Stimulated activated CD8-positive, alpha-beta memory T cell treated with anti-CD3 and anti-CD28 coated beads, Interleukin-7, amount 100 ng/mL, for 48 hours (primary cell): ENCODE measurements at places on chromosomes 3 and 15.

- no peak for DNase-seq
These were observed 68.4 kb upstream of the NR2F2 start for GRCh38 chr15:96262097-96262496.

DNA sequence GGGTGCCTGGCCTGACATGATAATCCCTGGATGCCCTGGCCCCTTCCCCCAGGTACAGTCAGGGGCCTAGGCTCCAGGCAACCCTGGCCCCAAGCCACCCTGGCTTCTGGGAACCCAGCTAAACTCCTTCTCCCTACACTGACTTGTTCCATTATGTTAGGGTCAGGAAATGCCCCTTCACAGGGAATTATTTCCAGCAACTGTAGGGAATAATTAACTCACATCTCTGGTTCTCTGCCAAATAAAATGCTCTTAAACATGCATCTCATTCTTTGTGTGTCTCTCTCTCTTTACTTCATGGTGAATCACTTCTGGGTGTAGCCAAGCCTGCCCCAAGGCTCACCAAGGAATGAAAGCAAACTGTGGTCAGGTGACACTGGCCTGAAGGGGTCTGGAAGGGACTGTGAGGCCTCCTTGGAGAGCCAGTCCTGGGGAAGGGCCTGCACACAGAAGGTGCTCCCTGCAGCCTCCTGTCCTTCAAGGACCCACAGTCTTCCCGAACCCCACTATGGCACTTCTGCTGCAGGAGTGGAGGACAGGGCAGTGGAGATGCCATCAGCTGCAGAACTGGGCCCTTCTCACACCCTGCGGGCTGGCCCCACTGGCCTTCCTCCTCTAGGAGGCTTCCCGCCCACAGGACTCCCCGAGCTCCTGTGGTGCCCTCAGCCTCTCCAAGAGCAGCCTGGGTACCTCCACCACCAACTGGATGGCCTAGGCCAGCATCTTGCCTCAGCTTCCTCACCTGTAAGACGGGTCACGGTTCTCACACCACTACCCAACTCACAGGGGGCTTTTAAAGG is 17.6 kb downstream of the TKT start:
- DNase-seq = no peak

- no peak for DNase-seq
These were observed 34.7 kb downstream of the POLG start for GRCh38 chr15:89299896-89300295.

- DNase-seq = no peak
These were observed 125.0 kb downstream of the CHSY1 start for GRCh38 chr15:101126618-101127505.

GRCh38 chr3:186401556-186401955 is 39.5 kb upstream of the DGKG start:
- no peak for DNase-seq

- no peak for DNase-seq
These were observed 84.0 kb downstream of the CGNL1 start for GRCh38 chr15:57460208-57460816.

- DNase-seq = no peak
These were observed 146.5 kb downstream of the EBLN2 start for GRCh38 chr3:73207946-73208440.

DNA sequence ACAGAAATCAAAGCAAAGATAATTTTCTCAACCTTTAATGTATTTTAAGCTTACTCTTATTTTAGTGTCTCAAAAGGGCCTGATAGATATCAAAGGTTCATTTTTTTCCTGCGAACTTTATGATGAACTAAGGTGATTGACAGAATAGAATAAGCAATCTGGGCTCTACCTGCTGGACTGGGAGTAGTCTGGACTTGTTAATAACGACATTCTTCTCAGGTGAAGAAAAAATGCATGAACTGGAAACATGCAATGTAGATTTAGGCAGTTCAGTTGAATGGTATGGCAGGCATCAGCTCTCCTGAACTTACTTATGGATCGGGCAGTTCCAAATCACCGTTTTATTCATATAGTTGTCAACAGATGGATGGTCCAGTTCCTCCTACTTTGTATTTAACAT is 189.7 kb upstream of the ZBTB20 start:
- no peak for DNase-seq

DNA sequence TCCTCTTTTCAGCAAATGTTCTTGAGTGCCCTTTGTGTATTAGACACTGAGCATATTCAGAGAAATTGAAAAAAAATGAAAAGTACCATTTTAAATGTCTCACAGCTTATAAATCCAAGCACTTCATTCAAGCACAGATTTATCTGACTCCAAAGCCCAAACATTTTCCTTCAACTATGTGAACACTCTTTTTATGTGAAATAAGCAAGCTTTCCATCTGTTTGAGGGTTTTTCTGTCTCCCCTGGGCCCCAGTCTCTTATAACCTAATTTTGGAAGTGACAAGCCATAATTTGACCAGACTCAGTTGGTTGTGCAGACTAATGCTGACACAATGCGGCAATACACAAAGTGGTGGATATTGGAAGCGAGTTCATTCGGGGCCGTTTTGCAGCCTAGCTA is 170.3 kb downstream of the CNTN6 start:
- no peak for DNase-seq

DNA sequence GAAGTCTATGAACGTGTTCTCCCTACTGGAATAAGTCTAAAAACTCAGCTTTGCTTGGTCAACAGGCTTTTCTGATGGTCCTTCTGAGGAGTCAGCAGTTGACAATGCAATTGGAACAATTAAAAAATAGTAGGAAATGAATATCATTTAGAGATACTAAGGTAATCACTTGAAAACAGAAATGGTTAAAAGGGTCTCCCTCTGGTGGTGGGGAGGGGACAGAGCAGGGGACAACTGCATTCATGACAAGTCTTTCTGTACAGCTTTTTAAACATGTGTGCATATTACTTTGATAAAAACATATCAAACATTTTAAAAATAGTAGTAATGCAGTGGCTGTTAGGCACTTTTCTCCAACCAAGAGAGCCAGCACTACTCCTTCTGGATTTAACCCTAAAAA is 119.9 kb upstream of the FHIT start:
- no peak for DNase-seq

- DNase-seq = no peak
These were observed 32.6 kb downstream of the LINS1 start for GRCh38 chr15:100569391-100569790.

GRCh38 chr3:14125193-14126016 is 553 bp downstream of the TMEM43 start:
- no peak for DNase-seq

DNA sequence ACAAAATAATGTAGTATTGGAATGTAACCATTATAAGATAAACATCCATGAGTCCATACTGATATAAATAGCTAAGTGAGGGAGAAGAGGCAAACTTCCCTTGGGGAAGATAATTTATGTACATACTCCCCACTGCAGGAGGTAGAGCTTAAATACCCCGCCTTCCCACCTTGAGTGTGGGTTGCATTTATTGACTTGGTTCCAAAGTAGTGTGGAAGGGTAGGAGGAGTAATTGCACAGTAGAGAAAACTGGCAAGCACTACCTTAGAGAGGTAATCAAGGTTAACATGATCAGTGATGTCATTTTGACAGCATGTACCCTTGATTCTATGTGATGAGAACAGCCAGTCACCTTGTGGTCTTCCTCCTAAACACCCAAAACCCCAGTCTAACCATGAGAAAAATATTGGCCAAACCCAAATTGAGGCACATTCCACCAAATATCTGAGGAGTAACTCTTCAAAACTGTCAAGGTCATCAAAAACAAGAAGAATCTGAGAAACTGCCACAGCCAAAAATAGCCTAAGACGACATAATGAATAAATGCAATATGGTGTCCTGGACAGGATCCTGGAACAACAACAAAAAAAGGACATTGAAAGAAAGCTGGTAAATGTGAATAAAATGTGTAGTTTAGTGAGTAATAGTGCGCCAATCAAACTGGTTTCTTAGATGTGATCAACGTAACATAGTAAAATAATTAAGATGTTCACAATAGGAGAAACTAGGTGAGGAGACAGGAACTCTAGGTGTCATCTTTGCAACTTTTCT is 774 bp upstream of the CNOT10 start:
- DNase-seq = no peak

DNA sequence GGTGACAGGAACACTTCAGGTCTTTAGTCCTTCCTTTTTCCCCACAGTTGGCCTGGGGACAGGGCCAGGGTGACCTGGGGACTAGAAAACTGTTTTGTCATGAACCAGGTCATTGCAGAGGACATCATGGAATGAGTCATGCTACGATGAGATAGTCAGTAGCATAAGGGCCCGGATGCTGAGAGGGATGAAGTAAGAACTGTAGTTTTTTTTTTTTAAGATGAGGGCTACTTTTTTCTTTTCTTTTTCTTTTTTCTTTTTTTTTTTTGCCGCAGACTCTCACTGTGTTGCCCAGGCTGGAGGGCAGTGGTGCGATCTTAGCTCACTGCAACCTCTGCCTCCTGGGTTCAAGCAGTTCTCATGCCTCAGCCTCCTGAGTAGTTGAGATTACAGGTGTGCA is 8.0 kb downstream of the MAP2K5 start:
- DNase-seq = no peak

- no peak for DNase-seq
These were observed 14.1 kb downstream of the UBP1 start for GRCh38 chr3:33426068-33426467.

- DNase-seq = no peak
These were observed 15.5 kb downstream of the ANO10 start for GRCh38 chr3:43606284-43606683.

DNA sequence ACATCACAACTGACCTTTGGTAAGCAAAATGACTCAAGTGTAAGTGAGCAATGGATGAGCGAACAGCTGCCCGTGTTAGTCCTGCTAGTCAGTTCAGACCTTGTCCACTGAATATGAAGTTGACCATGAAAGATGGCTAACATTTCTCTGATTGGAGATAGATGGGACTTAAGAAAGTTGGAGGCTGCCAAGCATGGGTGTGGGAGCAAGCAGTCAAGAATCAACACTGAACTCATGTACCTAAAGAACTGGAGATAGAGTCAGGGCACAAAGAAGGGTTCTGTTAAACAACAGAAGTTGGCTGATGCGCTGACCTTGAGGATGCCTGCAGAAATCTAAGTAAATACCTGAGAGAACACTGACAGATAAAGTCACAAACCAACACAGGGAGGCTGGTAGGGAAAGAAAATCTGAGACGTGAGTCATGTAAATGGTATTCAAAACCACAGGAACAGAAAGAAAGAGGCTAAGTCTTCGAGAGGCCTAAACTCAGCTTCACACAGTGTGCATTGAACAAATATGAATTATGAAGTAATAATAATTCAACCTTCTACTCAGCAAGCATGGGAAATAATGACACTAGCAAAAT is 30.7 kb upstream of the ANPEP start:
- no peak for DNase-seq

DNA sequence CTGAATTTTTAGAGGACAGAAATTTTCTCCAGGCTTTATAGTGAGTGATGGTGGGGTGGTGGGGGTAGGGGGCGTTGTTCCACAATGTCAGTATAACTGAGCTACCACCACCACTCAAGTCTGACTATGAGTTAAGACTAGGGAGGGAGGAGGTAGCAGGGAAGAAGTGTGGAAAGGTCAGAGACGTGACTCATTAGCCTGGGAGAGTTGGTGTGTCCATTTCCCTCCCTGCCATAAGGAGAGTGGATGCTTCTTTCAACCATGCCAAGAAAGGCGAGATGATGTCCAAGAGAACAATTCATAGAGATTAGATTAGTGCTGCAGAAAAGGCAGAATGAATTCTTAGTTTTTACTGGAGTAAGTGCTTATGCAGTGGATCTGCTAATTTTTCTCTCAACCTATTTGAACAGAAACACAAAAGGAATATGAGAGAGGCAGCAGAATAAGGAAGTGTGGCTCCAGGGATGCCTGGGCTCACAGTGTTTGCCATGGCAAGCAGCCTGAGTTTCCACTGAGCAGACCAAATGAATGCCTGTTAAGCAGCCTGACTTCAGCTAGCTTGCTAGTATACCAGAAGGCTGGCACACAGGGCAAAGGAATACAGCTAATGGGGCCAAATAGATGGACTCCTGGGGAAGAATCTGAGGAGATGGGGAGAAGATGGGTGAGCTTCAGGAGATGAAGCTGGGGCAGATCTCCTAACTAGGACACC is 708.9 kb downstream of the NTRK3 start:
- DNase-seq = no peak

GRCh38 chr3:61277411-61277810 is 26.2 kb upstream of the FHIT start:
- DNase-seq = no peak

DNA sequence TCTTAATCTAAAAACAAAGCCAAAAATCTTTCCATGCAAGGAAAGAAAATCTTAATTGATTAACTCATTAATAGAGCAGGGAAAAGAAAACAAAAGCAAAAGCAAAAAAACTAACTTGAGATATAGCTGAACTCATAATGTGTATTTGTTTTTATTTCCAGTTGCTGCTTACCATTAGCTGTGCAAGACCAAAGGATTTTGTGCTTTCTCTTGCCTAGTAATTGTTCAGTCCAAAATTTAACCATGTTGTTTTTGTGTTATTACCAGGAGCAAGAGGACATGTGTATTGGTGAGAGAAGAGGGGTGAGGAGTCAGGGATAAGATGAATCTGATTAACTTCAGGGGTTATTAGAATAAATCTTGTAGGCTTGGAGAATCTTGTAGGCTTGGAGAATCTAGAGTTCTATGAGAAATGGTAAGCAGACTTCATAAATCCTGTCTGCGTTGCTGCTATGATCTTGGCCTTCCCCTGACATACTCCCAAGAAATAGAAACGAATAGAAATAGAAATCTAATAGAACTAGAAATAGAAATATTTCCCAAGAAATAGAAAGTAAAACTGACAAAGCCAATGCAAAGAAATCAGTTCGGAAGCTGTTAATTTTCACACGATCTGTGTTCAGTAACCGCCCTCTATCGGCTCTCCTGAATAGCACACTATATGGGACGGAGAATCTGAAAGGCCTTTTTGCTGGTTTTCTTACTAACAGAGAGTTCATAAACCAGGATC is 72.6 kb upstream of the TNFSF10 start:
- DNase-seq = no peak

- no peak for DNase-seq
These were observed 44.7 kb downstream of the GTPBP8 start for GRCh38 chr3:113035387-113035982.
